GM18507 (cell line): ENCODE measurements at places on chromosomes 3 and 15.

GRCh38 chr15:60494108-60494507 lies 15.2 kb upstream of the ICE2 start:
- no peak for DNase-seq

- no peak for DNase-seq
Measured at GRCh38 chr3:187274977-187275338, 16.6 kb downstream of the MASP1 start.

DNA sequence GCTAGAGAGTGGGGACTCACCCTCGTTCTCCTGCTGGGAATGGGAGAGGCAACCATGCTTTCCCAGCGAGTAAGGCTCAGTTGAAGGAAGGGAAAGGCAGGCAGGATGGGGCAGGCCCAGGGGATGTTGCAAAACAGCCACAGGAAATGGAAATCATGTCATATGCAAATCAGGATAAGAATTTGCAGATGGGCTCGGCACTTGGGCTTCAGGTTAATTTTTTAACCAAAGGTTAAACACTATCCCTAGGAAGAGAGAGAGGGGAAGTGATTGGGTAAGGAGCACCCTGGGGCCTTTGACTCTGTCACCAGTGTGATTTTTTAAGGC lies 14.6 kb upstream of the PLA2G4E start:
- DNase-seq: peak; percentile 44

DNA sequence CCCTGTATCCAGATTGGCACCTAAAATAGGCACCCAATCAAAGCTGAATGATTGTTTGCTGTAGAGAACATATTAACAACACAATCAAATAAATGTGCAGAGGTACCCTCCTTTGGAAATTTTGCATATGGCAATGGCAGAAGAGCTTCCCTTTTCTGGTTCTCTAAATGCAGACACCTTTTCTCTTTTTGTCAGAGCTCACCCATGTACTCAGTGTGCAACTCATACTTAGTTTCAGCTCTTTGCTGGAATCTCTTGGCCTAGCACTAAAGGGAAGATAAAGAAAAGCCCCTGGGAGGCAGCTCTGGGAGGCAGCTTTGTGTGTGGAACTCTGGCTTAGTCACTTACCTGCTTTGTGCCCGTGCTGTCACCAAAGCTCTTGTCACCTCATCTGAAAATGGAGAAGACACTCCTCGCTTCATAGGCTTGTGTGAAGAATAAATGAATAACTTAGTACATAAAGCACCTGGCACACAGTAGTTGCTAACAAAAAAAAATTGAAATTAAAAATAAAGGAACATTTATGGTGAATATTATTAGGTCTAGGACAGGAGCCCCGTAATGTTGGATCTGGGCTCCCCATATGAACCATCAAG lies 28.8 kb downstream of the ST6GAL1 start:
- DNase-seq: no peak

DNA sequence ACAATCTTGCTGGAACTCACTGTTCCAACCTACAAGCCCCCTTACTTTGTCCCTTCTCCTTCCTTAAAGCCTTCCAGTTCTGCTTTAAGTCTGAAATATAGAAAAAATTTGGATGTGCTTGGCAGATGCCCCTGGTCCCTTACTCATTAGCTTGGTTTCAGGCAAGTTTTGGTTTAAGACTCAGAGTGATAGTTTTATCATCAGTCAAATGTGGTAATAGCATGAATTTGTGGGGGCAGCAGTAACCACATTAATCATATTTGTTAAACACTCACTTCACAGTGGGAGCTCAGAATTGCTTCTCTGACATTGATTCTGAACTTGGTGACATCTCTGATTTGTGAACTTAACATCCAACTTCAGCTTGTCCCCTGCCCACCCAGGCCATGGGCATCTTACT lies 58.3 kb upstream of the ALDH1A3 start:
- no peak for DNase-seq

DNA sequence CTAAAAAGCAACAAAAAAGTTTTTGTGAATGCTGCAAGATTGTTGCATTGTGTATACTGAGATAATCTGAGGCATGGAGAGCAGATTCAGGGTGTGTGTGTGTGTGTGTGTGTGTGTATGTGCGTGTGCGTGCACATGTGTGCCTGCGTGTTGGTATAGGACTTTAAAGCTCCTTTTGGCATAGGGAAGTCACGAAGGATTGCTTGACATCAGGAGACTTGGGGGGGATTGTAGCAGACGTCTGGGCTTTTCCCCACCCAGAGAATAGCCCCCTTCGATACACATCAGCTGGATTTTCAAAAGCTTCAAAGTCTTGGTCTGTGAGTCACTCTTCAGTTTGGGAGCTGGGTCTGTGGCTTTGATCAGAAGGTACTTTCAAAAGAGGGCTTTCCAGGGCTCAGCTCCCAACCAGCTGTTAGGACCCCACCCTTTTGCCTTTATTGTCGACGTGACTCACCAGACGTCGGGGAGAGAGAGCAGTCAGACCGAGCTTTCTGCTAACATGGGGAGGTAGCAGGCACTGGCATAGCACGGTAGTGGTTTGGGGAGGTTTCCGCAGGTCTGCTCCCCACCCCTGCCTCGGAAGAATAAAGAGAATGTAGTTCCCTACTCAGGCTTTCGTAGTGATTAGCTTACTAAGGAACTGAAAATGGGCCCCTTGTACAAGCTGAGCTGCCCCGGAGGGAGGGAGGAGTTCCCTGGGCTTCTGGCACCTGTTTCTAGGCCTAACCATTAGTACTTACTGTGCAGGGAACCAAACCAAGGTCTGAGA lies 4.7 kb downstream of the BHLHE40 start:
- DNase-seq: no peak

DNA sequence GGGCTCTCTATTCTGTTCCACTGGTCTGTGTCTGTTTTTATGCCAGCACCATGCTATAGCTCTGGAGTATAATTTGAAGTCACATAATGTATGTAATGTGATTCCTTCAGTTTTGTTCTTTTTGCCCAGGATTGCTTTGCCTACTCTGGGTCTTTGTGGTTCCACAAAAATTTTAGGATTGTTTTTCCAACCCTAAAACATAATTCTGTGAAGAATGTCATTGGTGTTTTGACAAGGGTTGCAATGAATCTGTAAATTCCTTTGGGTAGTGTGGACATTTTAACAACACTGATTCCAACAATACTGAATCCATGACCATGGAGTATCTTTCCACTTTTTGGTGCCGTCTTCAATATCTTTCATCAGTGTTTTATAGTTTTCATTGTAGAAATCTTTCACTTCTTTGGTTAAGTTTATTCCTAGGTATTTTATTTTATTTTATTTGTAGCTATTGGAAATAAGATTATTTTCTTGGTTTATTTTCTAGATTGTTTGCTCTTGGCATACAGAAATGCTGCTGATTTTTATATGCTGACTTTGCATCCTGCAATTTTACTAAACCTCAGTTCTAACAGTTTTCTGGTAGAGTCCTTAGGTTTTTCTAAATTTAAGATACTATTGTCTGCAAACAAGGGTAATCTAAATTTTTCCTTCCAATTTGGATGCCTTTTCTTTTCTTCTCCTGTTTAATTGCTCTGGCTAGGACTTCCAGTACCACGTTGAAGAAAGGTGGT lies 29.7 kb downstream of the TJP1 start:
- no peak for DNase-seq

DNA sequence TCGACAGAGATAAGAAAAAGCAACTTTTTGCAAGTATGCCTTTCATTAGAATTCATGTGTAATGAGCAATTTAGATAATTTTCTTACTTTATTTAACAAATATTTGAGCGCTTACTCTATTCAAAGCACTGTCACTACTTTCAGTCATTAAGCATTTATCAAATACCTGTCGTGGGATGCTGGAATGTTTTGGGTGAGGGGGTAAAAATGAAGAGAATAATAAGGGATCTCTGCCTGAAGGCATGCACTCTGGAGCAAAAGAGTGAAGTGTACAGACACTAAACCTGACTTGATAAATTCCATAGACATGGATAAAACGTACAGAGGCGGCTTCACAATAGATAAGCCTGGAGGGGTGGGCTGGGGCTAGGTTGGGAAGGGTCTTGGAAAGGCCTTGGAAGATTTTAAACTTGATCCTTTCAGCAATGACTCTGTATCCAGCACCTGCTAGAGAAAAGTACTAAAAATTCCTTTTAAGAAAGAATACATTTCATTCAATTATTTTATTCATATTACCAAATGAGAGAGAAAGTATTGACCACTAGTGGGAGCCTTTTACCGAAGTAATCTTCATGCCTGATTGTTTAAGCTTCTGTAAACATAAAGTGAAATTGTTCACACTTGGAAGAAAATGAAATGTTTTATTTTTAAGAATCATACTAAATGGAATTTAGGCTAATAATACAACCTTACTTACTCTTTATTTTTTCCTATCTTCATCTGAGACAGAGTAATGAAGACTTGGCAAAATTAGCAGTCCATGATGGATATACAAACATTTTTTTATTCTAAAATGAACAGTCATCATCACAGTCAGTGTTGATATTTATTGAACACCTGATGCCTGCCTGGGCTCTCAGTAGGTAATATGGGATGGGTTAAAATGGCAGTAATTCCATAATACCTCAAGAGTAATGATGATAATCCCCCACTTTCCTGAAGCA lies 113.2 kb downstream of the PPP2R3A start:
- DNase-seq: no peak

DNA sequence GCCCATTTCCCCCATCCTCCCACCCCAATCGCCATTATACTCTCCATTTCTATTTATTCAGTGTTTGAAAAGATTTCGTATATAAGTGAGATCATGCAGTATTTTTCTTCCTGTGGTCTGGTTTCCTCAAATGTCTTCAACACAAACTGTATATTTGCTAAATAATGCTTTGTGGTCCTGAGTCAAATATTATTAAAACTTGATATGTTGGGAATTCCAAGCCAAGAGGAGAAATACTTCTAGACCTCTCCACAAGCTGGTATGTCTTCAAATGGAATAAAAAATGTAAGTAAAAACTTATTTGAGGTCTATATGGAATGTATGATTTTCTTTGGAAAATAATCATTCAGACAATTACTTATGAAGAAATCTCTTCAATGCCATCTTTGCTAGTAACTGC lies 122.5 kb upstream of the TSC22D2 start:
- DNase-seq: no peak

DNA sequence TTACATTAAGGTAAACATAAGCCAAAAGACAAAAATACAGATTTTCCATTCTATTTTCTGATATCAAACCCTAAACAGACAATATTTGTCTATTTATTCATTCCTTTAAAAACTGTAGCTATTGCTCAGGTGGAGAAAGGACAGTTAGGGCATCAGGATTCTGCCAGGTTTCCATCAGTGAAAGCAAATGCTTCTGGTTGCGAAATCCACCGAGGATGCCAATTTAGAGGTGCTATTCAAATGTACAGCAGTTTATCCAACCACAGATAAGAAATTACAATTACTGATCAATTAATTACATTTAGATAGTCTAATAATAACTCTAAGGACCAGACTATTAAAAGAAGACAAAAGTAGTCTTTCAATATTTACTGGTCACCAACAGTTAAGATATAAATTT lies 3.9 kb downstream of the TOMM70 start:
- DNase-seq: no peak

- peak; percentile 12 for DNase-seq
Measured at GRCh38 chr3:151085889-151086483, 522 bp downstream of the MED12L start.

GRCh38 chr15:96891046-96891445 lies 560.5 kb downstream of the NR2F2 start:
- no peak for DNase-seq

- DNase-seq: no peak
Measured at GRCh38 chr3:106120356-106120755, 251.5 kb upstream of the CBLB start.

DNA sequence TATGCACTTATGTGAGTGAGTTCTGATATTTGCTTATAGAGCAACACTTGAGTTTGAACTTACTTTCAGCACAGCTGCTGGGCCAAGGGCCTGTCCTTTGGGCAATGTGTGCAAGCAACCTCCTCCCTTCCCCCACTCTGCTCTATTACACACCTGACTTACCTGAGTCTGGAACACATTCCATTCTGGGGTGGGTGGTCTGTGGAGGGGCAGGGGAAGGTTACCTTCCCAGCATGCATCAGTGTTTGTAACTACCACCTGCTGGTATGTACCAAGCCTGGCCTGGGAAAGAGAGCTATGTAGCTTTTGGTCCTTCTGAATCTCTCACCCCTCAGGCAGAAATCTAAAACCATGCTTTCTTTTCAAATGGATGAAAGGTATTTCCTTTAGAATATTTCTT lies 103.0 kb downstream of the ISL2 start:
- DNase-seq: no peak

GRCh38 chr3:12323237-12323636 lies 34.4 kb downstream of the PPARG start:
- no peak for DNase-seq

DNA sequence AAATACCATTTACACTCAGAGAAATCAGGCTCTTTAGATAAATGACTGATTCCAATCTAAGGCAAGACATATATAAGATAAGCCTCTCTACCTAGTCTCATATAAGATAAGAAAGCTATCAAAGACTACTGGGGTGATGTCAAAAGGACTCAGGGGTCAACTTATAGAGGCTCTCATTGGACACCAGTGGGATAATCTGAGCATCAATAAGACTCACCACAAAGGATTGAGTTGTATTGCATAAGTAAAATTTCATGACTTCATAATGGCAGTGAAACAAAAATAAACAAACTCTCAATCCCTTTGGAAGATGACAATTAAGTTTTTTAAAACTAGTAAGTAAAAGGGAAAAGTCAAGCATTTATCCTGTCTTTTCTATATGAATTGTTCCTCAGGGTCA lies 317.8 kb downstream of the SHQ1 start:
- no peak for DNase-seq

DNA sequence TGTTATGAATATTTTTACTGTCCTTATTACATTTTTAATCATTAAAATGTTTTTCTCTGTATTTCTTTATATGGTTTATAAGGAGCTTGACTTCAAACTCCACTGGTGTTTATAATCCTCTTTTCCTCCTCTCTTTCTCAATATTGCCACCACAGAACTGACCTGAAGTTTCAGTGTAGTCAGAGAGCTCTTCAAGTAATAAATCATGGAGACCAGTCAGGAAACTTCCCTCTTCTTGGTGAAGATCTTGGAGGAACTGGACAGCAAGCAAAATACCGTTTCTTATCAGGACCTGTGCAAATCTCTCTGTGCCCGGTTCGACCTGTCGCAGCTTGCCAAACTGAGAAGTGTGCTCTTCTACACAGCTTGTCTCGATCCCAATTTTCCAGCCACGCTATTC lies 23.8 kb downstream of the MINAR1 start:
- DNase-seq: no peak

- no peak for DNase-seq
Measured at GRCh38 chr3:127034990-127035652, 52.2 kb downstream of the PLXNA1 start.

DNA sequence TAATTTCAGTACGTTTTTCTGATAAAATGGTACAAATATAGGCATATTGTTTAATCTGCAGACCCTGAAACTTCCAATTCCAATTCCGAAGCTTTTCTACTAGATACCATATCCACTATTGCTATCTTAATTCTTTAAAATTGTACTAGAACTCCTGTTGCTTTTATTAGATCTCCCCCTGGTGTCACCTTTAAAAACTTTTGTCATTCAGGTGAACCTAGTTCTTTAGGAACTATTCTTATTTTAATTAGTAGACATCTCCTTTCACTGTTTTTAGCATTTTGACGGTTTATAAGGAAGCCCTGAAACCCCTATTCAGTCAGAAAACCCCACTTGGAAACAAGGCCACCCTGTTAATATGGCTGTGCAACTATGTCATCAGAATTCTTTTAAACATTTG lies 22.3 kb downstream of the C2CD4B start:
- no peak for DNase-seq
